GM12878 (cell line): ENCODE measurements at places on chromosomes 7 and 10.

GRCh38 chr10:3395458-3395861 is 222.9 kb upstream of the PITRM1 start:
- DNase-seq: no peak

DNA sequence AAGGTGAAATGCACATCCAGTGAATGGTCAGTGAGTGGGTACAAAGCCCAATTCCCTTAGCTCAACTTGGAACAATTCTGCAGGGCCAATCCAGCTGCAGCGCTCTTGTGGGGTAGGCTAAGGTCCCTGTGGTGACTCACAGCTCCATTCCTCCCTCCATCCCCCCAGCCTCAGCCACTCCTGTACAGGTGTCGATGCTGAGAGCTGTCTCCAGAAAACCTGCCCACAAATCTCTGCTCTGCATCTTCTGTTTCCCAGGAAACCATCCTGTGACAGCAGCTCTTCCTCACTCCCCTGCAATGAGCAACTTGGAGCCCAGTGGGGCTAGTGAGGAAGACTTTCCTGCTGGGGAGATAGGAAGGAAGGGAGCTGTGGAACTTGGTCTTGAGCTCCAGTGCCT is 244.7 kb upstream of the GPR26 start:
- DNase-seq: no peak

DNA sequence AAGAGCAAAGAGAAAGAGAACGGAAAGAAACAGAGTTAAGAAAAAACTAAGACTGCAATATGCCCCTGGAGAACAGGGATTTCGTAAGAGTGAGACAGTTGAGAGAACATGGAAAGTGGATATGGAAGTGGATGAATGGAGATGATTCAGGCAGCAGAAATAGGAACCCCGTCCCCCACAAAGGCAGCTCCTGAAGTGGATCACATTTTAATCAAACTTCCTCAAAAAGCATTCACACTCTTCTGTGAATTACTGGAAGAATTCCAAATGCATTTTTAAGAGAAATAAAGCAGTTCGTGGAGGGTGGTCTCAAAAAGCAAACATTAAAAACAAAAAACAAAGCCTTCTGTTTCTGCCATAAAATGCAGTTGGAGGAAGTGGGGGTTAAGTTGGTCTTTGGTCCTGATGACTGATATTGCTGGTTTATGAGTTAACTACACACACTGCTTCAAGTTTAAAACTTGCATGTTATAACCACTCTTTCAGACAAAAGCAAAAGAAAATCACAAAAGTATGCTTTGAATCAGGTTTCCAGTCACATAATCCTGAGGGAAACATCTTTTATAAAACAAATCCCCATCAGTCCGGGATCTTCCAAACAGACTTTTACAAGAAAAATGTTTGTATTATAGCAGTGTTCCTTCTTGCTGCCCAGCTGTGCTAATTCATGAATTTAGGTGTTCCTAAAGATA is 214.3 kb downstream of the FANK1 start:
- DNase-seq: no peak

DNA sequence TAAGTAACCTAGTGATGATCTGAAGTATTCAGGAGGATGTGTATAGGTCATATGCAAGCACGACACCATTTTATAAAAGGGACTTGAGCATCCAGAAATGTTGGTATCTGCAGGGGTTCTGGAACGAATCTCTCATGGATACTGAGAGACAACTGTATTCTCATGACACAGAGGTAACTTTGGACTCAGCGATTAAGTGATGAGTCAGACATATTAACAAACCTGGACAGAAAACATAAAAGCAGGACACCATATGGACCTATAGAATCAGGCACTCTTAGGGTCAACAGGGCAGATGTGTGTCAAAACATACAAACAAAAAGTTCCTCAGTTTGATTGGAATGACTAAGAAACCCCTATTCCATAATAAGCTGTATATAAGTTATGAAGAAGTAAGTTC is 248.1 kb downstream of the ANKRD7 start:
- DNase-seq: no peak

DNA sequence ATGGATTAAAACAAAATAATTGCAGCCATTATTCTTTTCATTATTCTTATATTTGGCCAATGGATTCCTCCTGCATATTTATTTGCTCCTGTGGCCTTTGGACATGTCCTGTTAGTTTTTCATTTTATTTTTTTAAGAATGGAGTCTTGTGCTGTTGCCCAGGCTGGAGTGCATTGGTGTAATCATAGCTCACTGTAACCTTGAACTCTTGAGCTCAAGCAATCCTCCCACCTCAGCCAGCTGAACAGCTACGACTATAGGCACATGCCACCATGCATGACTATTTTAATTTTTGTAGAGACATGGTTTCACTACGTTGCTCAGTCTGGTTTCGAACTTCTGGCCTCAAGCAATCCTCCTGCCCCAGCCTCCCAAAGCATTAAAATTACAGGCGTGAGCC is 42.7 kb upstream of the SRI start:
- no peak for DNase-seq

- no peak for DNase-seq
Observed at GRCh38 chr7:3914051-3914775, 613.2 kb downstream of the SDK1 start.

GRCh38 chr7:91824201-91824600 is 56.3 kb downstream of the MTERF1 start:
- DNase-seq: no peak

DNA sequence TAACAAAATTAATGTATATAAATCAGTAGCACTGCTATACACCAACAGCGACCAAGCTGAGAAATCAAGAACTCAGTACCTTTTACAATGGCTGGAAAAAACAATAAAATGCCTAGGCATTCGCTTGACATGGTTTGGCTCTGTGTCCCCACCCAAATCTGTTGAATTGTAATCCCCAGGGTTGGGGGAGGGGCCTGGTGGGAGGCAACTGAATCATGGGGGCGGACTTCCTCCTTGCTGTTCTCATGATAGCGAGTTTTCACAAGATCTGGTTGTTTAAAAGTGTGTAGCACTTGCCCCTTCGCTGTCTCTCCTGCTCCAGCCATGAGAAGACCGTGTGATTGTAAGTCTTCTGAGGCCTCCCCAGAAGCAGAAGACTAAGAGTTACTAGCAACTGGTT is 8.6 kb downstream of the ZNF786 start:
- no peak for DNase-seq

DNA sequence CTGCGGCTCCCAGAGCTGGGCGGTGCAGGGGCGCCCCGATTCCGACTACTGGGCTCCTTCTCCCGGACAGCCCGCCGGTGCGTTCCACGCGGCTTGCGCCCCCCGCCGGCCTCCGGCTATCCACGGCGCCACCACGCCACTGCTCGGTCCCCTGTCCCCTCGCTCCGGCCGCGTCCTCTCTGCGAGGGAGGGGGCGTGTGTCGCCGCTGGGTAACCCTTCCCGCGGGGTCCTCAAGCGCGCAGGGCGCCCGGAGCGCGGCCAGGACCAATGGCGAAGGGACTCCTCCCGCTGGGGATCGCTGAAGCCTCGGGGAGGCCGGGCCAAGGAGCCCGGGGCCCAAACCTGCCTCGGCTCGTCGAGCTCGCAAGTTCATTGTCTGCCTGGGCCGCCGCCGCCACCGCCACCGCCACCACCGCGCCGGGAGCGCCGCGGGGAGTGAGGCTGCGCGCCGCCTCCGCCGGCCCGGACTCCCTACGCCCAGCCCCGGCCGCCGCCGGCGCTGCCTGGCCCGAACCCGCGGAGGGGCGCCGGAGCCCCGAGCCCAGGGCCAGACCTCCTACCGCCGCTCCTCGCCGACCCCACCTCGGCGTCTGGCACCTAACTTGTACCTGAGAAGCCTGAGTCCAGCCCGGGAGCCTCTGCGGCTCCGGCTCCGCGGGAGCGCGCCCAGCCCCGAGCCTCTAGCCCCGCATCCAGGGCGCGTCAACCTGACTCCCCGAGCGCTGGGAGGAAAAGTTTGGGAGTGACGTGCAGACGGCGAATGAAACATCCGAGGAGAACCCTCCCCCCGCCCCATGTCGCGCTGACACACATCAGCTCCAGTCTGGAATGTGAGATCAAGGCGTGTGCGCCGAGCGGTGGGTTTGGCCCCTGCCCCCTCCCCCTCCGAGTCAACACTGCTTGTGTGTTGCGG is at the start of gene CHST15:
CHST15 (minus strand) TSS at position 739 of the 914 bp plus-strand sequence. CDS start 47,386 bp downstream, outside the sequence.
- DNase-seq: no peak

DNA sequence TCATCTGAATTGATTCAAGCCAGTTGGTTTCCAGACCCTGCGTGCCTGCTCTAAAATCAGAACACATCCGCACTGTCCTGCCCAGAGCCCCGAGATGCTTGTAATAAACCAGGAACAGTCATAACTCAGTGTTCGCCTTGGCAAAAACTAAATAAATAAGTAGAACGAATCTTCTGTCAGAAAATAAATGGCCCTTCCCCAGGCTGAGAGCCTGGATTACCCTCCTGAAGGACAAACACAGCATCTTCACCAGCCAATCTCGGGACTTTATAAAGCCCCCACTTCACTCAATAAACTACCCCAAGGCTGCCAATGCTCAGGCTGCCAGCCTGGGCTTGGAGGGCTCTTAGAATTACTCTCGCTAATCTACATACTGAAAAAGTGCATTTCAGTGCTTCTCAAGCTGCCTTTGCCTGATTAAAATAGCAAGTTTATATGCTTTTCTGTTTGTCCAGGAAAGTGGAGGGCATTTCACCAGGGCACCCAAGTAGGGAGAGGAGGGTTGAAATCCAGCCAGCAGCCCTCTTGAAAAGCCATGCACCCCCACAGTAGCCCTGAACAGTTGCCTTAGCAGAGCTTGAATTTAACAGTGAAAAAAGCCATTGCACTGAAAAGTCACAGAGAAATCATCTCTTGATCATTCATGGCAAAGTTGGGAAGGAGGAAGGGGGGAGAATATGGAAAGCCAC is 136.6 kb downstream of the CALN1 start:
- DNase-seq: no peak

DNA sequence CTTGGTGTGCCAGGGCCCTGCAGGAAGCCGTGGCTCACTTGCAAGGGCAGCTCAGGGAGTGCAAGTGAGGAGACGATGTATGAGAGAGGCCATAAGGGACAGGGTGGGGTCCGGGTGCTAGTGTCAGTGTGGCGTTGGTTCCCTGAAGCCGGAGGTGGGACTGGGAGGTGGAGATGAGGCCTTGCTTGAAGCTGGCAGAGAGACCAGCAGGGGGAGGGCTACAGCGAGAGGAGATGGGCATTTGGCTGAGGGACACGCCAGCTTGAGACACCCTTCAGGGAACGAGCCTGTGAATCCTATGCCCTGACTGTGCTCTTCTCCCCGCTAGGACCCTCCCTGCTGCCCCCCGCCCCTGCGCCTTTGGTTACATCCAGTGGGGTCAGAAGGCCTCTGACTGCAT is 529.1 kb downstream of the TCERG1L start:
- no peak for DNase-seq

GRCh38 chr10:287814-288213 is 152.6 kb downstream of the ZMYND11 start:
- no peak for DNase-seq

GRCh38 chr10:13823709-13824405 is 237.1 kb downstream of the PRPF18 start:
- no peak for DNase-seq

GRCh38 chr10:60430017-60430416 is 40.3 kb upstream of the ANK3 start:
- DNase-seq: no peak

DNA sequence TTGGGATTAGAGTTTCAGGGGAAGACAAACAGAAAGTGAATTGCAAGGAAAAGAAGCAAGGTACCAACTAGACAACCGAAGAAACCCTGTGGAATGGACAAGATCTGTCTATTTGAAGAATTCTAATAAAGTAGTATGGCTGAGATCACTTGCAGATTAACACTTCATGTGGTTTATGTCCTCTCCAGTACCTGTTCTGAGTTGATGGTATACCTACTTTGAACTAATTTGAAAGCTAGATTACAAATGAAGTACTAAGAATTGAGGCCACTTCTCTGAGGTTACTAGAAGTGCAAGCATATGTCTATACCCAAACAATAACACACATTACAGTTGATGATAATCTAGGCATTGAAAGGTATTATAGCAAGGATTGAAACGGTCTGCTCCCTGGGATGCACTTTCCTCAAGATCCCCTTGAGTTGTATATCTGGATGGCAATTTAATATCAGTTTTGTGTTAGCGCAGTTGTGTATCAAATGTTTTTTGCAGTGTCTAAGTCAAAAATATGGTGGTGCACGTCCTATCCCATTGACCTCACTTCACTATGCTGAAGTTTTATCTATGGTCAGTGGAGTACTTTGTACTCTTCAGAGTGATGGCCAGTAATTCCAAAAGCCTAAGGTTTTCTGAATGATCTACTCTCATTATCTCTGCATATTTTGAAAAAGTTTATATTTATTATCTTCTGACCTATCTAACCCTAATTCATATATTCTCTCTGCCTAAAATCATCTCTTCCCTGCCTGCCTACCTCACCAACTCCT is 25.9 kb downstream of the ZNF277 start:
- DNase-seq: no peak

- DNase-seq: no peak
Observed at GRCh38 chr7:68678196-68678595, 920.1 kb upstream of the AUTS2 start.

GRCh38 chr10:21265622-21266021 is 259.9 kb downstream of the SKIDA1 start:
- no peak for DNase-seq

DNA sequence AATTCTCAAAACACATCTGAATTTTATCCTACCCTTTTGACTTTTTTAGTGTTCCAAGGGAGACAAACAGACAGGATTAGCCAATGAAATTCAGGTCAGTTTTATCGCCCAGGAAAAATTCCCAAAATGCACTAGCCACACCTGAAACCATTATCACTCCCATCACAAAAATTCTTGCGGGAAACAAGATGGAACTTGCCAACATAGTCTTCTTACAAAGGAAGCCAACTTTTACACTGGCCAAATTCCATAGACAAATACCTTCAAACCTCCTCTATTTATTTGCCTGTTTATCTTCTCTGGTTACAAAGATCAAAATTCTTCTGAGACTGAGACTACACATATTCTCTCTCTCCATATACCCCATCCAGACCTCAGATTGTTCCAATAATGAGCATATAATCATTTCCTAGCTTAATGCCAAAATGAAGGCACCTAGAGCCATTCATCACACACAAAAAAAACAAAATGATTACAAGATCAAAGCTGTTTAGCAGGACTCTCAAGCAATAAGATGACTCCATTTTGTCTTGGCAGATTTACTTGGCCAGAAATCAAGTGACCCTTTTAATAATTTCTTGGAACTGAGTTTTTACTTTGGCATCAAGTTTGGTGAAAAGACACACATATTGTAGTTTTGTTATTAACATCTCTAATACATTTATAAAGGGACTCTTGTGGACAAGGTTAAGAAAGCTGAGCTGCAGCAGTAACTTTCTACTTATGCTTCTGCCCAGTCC is 30.2 kb downstream of the MET start:
- no peak for DNase-seq

- no peak for DNase-seq
Observed at GRCh38 chr7:106827626-106828025, 37.5 kb upstream of the PIK3CG start.

DNA sequence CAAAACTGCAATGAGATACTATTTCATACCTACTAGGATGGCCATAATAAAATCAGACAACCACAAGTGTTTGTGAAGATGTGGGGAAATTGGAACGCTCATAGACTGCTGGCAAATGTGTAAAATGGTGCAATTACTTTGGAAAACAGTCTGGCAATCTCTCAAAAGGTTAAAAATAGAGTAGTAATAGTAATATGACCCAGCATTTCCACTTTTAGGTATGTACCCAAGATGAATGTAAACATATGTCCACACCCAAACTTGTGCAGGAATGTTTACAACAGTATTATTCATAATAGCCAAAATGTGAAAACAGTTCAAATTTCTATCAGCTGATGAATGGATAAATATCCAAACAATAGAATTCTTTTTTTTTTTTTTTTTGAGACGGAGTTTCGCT is 731.6 kb upstream of the ANKRD30A start:
- DNase-seq: no peak

GRCh38 chr7:55486192-55486590 is 86.1 kb downstream of the VOPP1 start:
- no peak for DNase-seq
